ENCODE measurements at places on chromosomes 2 and 18. TPM values are rescaled to one million over a fixed set of nuclear protein-coding genes. Genes with fewer than 3 reads are reported as not detected.
A peak's percentile ranks its signal among the peaks of the same experiment; 100 is the strongest.

GRCh38 chr2:99960790-99961189 is 181.6 kb downstream of the AFF3 start:
- no peak for DNase-seq

GRCh38 chr2:232238108-232238507 is 140.4 kb upstream of the ALPP start:
- DNase-seq, result no peak

DNA sequence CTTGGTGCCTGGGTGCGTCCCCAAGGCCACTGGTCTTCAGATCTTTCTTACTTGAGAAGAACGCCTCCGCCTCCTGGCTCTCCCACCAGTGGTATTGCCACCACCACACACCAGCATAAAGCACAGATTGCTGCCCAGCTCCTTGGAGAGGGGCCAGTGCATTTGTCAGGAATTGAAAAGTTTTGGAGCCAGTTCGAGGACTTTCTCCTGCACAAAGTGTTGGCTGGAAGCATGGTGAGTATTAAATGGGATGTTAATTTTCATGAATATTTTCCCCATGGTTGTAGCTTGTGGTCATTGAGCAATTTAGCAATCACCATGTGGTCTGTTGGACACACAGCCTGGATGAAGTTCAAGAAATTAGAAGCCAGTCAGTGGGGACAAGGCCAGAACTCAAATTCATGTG is 684.6 kb upstream of the FANCL start:
- peak; percentile 58 for DNase-seq

The CPO gene
- total RNA-seq, result not detected

The TMSB10 gene
- 3,439 TPM for total RNA-seq

DNA sequence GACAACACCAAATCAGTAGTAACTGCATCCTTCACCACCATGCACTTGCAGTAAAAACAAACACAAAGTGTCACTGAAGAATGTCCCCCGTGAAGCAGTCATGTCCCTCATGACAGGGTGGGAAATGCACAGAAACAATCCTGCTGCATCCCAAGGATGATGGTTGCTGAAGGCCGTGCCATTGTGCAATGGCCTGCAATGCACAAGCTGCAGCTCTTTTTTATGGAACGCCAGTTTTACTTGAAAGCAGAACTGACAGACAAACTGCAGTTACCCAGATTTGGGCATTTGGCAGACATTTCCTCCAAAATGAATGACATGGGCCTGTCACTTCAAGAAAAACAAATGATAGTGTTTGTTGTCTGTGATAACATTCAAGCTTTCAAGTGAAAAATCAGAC is 2.4 kb upstream of the CHST10 start:
- no peak for DNase-seq

GRCh38 chr2:108244667-108245414 is 5.1 kb downstream of the SULT1C3 start:
- no peak for DNase-seq

GRCh38 chr2:83941886-83942285 is 517.2 kb downstream of the SUCLG1 start:
- no peak for DNase-seq

- DNase-seq, result no peak
Measured at GRCh38 chr2:236796236-236796635, 226.6 kb downstream of the ACKR3 start.

DNA sequence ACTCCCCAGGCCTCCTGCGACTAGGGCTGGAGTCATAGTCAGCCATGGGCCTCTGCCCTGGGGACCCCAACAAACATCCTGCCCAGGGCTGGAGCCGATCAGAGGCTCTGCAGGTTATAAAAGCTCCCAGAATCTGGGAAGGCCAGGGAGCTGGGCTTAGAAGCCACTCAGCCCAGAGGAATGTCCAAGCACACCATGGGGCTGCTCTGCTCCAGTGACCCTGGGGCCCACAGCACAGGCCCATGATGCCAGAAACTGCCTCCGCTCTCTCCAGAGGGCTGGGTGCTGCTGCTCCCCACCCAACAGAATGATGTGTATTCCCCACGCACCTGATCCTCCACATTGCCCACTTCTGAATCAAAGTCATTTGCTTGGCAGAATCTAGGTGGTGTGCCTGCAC is 88.5 kb downstream of the ARMC9 start:
- DNase-seq, result no peak

DNA sequence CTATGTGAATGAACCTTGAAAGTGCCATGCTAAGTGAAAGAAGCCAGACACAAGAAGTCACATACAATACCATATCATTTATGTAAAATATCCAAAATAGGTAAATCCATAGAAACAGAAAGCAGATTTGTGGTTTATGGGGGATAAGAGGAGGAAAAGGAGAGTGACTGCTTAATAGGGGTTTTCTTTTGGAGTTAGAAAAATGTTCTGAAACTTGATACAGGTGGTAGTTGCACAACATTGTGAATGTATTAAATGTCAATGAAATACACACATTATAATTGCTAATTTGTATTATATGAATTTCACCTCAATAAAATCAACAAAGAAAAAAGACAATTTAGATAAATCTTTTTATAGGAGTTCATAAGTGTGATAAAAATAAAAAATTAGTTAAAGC is 37.1 kb downstream of the MEMO1 start:
- DNase-seq, result no peak

The HDAC4 gene
- 11.8 TPM for total RNA-seq

DNA sequence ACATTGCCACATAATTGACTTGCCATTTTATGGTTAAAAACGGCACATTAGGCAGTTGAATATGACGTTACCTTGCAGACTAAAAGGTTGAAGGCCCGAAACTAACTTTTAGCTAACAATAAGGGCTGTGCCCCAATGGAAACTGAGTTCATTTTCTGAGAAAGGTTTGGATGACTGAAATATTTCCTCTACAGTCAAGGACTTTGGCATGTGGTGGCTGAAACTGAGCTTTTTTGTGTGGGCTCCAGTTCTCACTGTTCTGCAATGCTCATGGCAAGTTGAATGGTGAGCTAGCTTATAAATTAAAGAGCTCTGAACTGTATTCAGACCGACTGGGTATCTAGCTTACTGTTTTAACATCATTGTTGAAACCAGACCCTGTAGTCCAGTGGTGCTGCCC is 23.8 kb upstream of the TXNDC2 start:
- DNase-seq, result no peak

All from astrocyte (in vitro differentiated cells and primary cell).